IMR-90 (cell line): ENCODE measurements at places on chromosomes 7 and 10.

DNA sequence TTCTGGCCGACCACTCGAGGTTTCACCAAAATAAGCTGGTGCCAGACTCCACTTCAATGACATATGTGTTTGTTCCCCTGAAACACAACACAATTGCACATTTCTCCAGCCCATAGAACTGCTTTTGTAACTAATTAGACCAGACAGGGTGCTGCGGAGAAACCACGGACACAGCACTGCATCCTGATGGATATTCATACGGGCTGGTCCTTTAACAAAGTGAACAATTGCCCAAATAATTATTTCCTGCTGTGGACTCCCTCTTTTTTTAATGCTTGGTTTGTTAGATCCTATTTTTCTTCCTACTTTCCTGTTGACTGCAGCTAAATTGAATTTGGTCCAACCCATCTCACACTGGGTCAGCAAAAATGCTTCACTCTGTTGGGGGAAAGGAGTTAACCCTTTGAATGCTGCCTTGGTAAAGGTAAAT lies 198.6 kb upstream of the BMPER start:
- no peak for DNase-seq

DNA sequence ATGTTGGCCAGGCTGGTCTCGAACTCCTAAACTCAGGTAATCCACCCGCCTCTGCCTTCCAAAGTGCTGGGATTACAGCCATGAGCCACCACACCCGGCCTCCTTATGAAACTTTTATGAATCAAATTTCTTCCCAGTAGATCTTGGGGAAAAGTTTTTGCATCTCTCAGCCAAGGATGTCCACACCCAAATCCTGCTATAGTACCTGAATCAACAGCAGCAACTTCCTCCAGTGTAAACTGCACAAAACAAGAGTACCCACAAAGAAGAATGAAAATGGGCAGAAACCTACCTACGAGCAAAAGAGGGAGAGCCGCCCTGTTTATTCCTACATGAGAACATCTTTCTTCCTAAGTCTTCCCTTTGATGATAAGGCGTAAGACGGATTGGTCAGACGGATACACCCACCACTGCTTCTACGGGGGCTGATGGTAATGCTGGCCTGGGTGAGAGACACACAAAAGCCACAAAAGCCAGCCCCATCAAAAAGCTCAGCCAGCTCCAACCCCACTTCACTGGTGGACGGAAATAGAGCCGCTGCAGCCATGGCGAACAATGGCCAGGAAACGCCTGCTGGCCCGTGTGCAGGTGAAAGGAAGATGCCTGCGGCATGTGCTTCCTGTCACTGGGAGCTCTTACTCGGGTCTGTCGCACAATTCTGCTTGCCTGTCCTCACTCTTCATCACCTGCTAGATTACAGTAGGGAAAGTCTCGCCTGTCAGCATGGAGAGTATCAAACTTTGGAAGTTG lies 10.4 kb downstream of the JCAD start:
- DNase-seq = no peak

GRCh38 chr10:123639131-123639530 lies 27.0 kb upstream of the GPR26 start:
- no peak for DNase-seq

DNA sequence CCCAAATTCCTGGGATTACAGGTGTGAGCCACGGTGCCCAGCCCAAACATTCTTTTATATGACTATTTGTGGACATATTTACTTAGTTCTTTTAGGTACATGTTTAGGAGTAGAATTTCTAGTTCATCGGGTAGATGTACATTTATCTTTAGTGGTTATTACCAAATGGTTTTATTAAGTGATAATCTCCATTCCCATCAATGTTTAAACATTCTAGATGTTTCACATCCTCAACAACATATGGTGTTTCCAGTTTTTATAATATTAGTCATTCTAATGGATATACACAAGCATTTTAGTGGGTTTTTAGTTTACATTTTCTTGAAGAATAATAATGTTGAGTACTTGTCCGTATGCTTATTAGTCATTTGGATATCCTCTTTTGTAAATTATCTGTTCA lies 131.7 kb downstream of the RTKN2 start:
- DNase-seq = peak; percentile 90

DNA sequence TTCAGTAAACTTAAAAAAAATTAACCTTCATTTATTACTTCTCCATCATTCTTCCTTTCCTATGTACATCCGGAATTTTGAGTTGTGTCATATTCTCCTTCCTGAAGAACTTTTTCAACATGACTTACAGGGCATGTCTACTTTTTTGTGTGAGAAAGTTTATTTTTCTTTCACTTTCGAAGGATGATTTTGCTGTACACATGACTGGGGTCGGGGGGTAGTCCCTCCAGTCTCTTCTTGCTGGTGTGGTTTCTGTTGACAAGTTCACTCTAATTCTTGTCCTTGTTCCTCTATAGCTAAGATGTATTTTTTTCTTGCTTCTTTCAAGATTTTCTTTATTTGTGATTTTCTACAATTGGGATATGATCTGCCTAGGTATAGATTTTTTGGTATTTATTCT lies 55.8 kb downstream of the INPP5A start:
- no peak for DNase-seq

DNA sequence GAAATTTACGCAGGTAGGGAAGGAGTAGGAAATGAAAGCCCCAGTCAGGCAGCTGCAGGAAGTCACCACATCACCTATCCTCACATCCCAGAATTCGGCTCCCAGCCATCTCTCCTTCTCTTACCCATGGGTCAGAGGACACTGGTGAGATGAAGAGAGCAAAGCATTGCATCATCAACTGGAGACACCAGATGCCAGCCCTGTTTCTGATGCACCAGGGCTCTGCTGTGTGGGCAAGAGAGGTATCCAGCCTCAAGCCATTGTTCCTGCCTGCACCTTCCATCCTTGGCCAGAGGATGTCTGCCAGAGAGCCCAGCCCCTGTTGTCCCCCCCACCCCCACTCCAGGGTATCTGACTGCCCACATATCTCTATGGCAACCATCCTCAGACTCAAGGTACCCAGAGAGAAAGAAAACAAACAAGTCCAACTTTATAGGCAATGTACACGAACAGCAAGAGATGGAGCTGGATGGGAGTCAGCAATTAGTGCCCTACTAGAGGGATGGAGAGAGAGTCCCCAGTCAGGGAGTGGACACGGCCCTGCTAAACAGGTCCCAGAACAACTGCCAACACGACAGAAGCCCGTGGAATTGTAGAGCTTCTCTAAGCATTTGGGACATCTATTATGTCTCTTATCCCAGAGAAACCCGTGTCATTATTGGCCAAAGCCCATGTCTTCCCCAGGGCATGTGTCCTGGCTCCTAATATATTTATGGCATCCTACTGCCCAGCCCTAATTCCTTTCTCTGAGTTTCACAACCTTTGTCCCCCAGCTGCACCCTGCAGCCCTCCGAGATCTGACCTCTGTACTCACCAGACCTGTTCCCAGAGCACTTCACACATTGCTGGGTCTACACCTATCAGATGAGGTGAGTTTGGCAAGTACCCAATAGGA lies 2.8 kb downstream of the CAMK2G start:
- DNase-seq = no peak

DNA sequence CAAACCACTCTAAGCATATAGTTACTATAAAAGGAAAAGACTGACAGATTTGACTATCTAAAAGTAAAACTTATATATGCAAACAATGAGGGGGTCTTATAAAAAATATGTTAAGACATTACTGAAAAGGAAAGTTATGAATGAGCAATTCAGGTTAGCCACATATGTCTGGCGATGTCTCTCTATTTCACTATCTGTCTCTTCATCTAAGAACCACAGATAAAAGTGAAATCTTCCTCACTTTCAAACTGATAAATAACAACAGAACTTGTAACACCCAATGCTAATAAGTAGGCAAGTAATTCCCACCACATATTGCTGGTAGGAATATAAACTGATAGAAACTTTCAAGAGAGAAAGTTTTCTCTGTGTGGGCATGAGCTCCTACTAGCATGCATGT lies 138.2 kb downstream of the CHCHD3 start:
- DNase-seq = no peak

DNA sequence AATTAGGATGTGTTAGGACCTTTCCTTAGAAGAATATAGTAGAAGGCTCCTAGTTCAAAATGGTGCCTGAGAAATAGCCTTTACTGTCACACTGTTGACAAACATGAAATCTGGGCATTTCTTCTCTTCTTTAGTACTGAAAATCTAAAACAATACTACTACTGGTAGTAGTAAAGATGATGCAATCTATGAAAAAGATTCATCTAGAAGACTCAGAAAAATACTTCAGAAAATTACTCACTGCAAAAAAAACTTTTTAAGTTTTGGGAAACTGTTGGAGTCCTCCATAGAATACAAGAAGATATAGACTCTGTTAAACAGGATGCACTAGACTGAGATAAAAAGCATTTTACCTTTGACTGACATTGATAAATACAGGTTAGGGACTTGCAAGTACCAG lies 67.1 kb downstream of the NRF1 start:
- no peak for DNase-seq

DNA sequence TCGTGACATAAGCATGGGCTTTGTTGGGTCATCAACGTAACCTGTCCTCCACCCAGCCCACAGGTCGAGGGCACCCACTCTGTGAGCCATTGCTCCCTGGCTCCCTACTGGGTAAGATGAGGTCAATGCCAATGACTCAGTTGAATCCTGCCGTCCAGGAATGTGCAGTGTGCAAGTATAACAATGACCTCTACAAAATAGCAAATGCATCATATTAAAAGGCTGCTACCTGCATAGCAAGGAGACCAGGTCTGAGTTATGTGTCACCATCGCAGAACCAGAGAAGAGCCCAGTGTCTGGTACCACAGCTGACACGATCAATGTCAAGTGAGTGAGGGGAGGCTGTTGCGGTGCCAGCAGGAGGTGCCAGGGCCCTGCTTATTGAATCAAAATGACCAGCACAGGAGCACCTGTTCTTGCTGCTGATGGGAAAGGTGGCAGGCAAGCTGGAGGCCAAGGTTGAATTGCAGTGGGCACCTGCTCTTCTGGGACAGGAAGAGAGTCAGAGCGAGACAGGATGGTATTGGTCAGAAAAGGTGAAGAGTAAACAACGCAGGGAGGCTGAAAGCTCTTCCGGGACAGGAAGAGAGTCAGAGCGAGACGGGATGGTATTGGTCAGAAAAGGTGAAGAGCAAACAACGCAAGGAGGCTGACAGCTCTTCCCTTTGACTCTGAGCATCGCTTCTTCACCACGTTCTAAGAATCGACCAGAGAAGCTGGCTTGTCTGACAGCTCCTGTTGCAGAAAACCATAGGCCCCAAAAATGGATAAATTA lies 108.7 kb upstream of the ADAM12 start:
- no peak for DNase-seq

DNA sequence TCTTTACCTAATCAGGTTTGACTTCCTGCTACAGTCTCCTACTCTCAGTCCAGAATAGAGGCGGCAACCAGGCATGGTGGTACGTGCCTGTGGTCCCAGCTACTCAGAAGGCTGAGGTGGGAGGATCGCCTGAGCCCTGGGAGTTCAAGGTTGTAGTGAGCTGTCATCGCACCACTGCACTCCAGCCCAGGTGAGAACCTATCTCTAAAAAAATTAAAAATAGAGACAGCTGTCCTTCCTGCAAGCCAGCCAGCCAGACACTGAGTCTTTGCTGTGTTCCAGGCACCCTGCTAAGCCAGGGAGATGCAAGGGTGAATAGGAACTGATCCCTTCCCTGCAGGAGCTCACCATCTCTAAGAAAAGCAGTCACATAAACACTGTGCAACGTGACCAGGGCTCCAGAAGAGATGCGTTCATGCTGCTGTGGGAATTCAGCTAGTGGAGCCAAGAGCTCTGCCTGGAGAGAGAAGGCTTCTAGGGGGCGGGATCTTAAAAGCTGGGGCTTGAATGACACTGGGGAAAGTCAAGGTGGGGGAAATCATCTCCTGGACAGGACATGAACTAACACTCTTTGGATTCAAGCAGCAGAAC lies 22.1 kb upstream of the SLIT1 start:
- no peak for DNase-seq

- no peak for DNase-seq
Measured at GRCh38 chr7:128961030-128961659, 23.4 kb downstream of the IRF5 start.

DNA sequence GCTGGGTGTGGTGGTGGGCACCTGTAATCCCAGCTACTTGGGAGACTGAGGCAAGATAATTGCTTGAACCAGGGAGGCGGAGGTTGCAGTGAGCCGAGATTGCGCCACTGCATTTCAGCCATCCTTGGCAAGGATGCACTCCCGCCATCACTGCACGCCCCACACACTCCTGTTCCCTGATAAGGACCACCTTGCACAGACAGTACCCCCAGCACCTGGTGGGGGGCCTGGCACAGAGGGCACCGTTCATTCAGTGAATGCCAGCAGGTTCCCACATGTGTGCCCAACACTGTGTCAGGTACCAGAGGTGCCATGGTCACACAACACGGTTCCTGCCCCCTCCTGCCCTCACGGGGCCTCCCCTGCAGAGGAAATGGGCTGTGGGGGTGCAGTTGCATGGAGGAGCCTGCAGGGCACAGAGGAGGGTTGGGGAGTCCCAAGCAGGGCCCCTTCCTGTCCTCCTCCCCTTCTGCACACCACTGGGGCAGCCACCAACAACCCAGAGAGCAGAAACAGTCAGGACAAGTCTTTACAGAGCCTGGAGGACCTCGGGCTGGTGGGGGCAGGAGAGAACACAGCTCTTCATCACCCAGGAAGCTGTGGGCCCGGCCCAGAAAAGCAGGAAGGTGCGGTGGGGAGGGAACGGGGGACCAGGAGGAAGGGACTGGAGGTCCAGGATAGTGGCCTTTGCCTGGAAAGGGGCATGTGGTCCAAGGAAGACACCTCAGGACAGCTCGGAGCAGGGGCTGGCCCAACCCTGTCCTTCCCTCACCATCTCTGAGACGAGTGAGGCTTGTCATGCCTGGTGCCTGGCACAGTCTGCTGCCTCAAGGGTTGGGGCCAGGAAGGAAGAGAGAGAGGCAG lies 7.1 kb downstream of the CRYGN start:
- no peak for DNase-seq

GRCh38 chr7:69342154-69342884 lies 256.0 kb upstream of the AUTS2 start:
- no peak for DNase-seq

GRCh38 chr10:17649836-17650235 lies 5.9 kb downstream of the STAM start:
- DNase-seq = peak; percentile 87

- DNase-seq = no peak
Measured at GRCh38 chr10:124591123-124591495, 129.5 kb downstream of the LHPP start.

GRCh38 chr7:155667241-155667829 lies 22.9 kb downstream of the RBM33 start:
- DNase-seq = no peak

DNA sequence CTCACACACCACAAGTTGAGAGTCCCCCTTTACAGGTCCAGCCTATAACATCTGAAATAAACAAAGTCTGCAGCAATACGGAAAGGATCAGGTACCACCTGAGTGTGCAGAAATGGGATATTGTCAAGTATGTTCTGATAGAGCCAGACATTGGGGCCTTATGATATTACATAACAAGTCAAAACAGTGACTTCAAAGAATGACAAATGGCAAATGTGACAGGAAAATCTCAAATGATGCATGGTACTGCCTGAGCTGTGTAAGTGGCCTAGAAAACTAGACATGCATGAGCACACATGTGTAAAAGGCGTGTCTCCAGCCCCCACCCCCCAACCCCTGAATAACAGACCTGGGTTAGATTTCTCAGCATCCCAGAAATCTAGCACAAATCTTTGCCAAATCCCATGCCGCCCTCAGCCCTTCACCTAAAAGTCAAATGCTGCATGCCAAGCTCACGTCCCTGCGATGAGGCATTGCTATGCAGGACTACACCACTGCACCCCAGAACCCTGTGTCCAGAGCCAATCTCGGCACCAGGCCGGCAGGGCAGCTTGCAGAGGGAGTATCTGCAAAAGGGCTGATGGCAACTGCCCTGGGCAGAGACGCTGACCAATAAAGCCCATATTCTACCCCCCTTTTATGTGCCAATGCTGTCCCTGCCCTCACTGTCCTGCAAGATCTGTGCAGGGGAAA lies 58.8 kb downstream of the PRKAG2 start:
- DNase-seq = no peak
